ENCODE measurements at places on chromosomes 3 and 15.

- no peak for DNase-seq
Observed at GRCh38 chr3:82020282-82020681, 258.8 kb upstream of the GBE1 start.

DNA sequence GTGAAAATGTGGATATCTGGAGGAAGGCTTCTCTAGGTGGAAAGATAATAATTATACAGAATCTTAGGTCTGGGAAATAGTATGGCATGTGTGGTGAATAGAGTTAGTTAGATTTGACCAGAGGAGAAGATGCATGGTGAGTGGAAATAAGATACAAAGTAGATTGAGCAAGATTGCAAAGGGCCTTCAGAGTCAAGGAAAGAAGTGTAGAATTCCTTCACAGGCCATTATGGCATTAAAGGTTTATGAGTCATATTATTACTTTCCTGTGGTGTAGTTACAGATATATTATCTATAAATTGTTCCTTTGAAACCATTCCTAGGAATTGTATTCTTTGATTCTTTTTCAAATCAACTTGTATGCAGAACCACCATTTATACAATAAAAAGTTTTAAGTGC, 660.3 kb downstream of the SI start:
- DNase-seq, result no peak

DNA sequence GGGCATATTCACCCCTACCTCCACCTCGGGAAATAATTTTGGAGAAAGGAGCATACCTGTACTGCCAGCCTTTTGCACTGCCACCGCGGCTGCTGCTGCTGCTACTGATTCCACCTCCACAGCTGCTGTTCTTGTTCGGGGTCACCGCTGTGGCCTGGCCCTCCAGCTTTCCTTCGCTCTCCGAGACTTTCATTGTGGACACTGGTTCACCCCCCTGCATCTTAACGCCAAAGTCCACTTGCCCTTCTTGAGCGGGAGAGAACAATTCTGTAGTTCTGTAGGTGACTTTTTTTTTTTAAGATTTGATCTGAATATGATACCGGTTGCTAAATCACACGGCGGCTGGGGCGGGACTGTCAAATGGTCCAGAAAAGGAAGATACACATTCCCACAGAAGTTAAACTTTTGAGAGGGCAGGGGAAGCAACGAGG, 701 bp downstream of the OSBPL11 start:
- no peak for DNase-seq

DNA sequence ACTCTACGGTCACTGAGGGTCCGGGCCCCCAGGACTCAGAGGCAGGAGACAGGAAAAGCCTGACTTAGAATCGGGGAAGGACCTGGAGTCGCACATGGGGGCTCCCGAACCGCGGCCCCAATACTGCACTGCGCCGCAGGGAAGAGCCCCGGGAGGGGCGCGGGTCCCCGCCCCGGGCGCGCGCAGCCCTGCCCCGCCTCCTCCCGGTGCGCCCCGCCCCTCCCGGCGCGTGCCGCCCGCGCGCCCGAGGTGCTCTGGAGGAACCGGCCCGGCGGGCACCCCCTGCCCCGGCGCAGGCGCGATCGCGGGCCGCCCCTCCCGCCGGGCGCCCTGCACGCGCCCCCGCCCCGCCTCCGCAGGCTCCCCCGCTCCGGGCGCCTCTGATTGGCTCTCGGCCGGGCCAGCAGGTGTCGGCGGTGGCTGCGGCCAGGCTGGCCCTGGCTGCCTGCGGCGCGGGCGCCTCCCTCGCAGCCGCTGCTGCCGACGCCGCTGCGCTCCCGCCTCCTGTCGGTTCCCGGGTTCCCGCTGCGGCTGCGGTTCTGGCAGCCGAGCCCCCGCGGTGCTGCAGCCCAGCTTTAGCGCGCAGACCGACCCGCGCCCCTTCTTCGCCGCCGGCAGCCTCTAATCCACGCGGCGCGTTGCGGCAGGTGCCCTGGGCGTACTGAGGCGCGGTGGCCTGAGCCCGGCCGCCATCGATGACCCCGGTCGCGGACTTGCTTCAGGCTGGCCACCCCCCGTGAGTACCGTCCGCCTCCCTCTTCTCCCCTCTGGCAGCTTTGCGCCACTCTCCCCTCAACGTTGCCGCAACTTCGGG, at the start of gene MYRIP:
Gene MYRIP (plus strand): TSS at position 429 of the 814 bp plus-strand sequence. CDS start 91,208 bp downstream, outside the sequence.
- DNase-seq, result no peak

DNA sequence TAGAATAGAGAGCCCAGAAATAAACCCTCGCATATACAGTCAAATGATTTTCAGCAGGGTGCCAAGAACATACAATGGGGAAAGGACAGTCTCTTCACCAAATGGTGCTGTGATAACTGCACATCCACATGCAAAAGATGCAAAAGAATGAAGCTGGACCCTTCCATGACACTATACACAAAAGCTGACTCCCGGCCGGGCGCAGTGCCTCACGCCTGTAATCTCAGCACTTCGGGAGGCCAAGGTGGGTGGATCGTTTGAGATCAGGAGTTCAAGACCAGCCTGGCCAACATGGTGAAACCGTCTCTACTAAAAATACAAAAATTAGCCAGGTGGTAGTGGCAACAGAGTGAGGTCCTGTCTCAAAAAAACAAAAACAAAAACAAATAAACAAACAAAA, 43.2 kb upstream of the IQSEC1 start:
- DNase-seq, result no peak

DNA sequence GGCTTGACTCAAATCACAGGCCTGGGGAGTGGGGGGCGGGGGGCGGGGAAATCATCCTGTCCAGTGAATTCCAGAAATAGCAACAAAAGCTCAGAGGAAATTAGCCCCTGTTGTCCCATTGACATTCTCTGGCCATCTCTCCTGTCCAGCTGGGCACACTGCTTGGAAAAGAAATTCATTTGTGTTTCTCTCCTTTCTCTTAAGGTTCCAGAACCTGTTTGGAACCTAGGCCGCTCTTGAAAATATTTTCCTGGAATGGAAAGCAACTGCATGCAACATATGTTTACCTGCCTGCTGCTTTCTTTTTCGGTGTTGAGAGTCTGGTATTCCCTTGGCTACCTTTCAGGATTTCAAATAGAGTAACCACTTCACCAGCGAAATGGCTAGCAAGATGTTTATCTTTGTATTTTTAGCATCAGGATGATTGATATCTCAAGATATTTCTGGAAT, 169.0 kb downstream of the GHSR start:
- no peak for DNase-seq

- DNase-seq, result no peak
Observed at GRCh38 chr3:32246079-32246675, 7.7 kb downstream of the CMTM8 start.

- no peak for DNase-seq
Observed at GRCh38 chr3:99869621-99870020, 52.0 kb downstream of the CMSS1 start.

- no peak for DNase-seq
Observed at GRCh38 chr15:92984161-92984560, 84.0 kb downstream of the CHD2 start.

GRCh38 chr3:32113566-32113965, 7.1 kb downstream of the GPD1L start:
- DNase-seq, result no peak

- no peak for DNase-seq
Observed at GRCh38 chr3:188294823-188295487, 141.0 kb downstream of the LPP start.

GRCh38 chr3:30368978-30369377, 237.4 kb upstream of the TGFBR2 start:
- no peak for DNase-seq

- no peak for DNase-seq
Observed at GRCh38 chr15:58467121-58467721, 35.4 kb downstream of the LIPC start.

GRCh38 chr3:4166540-4166939, 136.6 kb upstream of the SETMAR start:
- DNase-seq, result no peak

GRCh38 chr15:87631775-87632174, 624.8 kb downstream of the NTRK3 start:
- no peak for DNase-seq

DNA sequence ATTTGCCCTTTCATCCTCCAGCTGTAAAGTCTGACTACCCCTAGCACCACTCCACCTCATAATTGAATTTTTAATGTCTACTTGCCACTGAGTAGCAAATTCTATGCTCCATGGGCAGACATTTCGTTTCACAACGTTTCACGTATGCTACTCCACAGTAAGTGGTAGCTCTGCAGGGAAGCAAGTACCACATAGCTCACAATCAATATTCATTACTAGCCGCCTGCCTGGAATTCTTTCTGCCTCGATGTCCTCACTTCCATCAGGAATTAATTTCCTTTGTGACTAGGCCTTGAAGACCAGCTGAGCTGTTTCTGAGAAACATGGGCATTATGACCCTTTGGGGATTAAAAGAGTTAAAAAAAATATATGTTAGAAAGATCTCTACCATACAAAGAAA, 15.3 kb downstream of the NPTN start:
- DNase-seq, result no peak

- no peak for DNase-seq
Observed at GRCh38 chr3:183515968-183516851, 39.3 kb downstream of the KLHL6 start.

GRCh38 chr3:57998366-57999283, 9.6 kb upstream of the FLNB start:
- DNase-seq, result no peak

- DNase-seq, result no peak
Observed at GRCh38 chr15:39304201-39304841, 276.6 kb upstream of the THBS1 start.

Measured in iPS DF 6.9 (cell line).